Esophagus squamous epithelium (tissue), 5 donors: ENCODE measurements at places on chromosomes 7 and 10.

DNA sequence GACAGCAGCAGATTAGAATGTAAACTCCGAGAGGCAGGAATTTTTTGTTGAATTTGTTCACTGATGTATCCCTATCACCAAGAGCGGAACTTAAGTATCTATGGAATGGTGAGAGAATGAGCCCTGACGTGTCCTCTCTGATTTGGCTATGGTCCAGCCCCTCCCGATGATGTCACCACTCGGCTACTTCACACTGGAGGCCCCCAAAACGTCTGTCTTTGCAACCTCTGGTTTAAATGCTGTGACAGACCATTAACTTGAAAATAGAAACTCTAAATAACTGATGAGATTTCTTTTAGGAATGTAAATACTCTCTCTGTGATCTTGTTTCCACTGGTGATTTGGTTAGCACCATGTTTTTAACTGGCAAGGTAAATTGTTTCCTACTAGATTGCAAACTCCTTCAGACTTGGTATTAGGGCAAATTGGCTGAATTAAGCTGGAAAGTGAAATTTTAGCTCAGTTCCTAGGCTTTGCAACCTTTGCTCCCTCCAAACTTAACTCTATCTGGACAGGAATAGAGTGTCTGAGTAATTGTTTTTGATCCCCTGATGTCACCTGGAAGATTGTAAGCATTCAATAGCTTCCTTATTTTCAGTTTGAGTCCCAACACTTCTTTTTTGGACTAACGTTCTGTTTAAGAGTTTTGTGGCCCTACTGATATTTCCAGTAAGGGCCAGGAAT, 19.1 kb downstream of the SLC16A12 start:
- DNase-seq = no peak

DNA sequence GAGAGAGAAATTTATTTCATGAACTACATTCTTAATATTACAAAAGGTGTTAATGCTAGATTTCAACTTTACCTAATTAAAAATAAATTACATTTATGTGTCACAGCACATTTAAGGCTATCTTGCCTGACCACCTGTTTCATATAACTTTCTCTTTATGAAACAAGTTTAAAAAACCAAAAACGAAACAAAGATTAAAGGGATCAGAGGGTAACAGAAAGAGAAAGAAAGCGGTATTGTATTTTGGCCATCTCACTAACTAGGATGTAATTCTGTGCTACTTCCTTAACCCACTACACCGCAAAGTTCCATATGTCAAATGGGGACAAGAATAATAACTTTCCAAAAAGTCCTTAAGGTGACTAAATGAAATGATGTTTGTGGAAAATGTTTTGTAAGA, 6.3 kb upstream of the RHOBTB1 start:
- no peak for DNase-seq

GRCh38 chr7:78159545-78159944, 361.0 kb downstream of the PHTF2 start:
- DNase-seq = no peak

DNA sequence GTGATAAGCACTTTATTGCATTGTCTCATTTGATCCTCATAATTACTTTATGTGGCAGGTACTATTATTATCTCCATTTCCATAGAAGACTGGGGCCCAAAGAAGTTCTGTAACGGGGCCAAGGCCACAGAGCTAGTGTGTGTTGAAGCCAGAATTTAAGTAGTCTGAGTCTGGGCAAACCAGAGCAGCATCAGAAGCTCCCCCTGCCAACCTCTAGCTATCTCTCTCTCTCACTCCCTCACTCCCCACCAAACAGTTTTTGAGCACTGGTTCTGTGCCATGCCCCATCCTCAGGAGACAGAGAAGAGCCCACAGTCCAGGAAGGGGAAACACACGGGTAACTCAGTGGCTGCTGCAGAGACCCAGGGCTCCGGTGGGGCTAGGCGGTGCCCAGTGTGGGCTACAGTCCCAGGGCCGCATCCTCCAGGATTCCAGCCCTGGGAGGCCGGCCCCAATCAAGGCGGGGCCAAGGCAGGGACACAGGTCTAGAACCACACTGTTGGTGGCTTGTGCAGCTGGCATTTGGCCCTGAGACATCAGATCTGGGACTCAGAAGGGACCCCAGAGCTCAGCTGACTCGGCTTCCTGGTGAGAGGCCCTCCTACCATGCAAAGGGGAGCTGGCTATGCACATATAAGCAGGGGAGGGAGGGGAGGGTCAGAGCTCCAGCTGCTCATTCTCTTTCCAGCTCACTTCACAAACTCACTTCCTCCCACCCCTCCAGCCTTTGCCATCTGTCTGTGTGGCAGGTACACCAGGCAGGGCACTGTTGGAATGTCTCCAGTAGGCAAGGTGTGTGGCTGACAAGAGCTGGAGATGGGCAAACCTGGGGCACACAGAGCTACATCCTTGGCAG, 34.4 kb downstream of the COL13A1 start:
- DNase-seq = no peak
